ENCODE measurements at places on chromosomes 6 and 20. TPM values are rescaled to one million over a fixed set of nuclear protein-coding genes. Genes with fewer than 3 reads are reported as not detected.

The LST1 gene
- total RNA-seq: 21.4 TPM

The JPH2 gene
- 86.7 TPM for total RNA-seq

GRCh38 chr6:38861926-38862401 lies 146.9 kb downstream of the DNAH8 start:
- DNase-seq: no peak

The CNBD2 gene
- not detected for total RNA-seq

GRCh38 chr20:46036370-46036769 lies 7.4 kb downstream of the SLC12A5 start:
- DNase-seq: no peak

- no peak for DNase-seq
Observed at GRCh38 chr6:41427642-41428335, 92.4 kb downstream of the NCR2 start.

DNA sequence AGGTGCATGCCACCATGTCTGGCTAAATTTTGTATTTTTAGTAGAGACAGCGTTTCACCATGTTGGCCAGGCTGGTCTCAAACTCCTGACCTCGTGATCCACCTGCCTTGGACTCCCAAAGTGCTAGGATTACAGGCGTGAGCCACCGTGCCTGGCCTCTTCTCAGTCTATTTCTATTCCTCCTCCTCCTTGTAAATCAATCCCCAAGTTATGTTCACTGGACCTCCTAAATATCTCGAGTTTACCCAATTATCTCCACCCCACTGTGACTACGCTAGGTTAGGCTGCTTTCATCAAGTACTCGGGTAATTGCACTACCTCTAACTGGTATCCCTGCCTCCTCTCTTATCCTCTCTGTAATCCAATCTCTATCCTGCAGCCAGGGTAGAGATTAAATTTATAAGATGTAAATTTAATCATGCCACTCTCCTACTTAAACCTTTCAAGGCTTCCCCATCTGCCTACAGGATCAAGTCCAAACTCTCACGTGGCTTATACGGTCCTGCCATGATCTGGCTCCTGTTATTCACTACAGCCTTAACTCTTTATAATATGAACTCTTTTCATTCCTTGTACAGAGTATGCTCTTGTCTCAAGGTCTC lies 837 bp upstream of the MAD2L1BP start:
- no peak for DNase-seq

GRCh38 chr20:20353576-20353975 lies 14.3 kb upstream of the INSM1 start:
- DNase-seq: no peak

DNA sequence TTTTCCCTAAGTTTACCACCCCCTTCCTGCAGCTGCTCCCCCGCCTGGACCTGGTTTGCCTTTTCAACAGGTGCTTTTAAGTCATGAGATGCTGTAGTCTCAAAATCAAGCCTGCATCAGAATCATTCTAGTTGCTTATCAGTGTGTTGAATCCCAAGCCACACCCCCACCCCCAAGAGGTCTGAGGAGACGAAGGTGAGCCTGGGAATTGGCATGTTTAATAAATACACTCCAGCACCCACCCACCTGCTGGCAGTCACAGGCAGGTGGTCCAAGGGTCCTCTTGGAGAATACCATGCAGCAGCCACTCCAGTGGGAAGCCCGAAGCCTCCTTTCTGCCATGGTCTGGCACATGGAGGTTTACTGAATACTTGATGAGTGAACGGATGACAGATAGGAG lies 1.1 kb upstream of the ADIG start:
- no peak for DNase-seq

The PI3 gene
- total RNA-seq: not detected
